ENCODE measurements at places on chromosomes 16 and 17. TPM values are rescaled to one million over a fixed set of nuclear protein-coding genes. Genes with fewer than 3 reads are reported as not detected.

The STX8 gene
- total RNA-seq = 69.5 TPM

The PLA2G10 gene
- not detected for total RNA-seq

The NXN gene
- total RNA-seq = 25.2 TPM

The TSPAN10 gene
- 1.3 TPM for total RNA-seq

The MIF4GD gene
- 8.3 TPM for total RNA-seq

The ELMO3 gene
- total RNA-seq = 0.62 TPM

The CTNS gene
- 19.4 TPM for total RNA-seq

The SGCA gene
- 1.9 TPM for total RNA-seq

The FASN gene
- 261 TPM for total RNA-seq

The KRTAP3-1 gene
- total RNA-seq = not detected

The CFDP1 gene
- total RNA-seq = 59.5 TPM

The NLRC3 gene
- under 0.01 TPM for total RNA-seq

The DCTPP1 gene
- 25.0 TPM for total RNA-seq

The KRT33A gene
- total RNA-seq = not detected

The GNGT2 gene
- not detected for total RNA-seq

The TBC1D10B gene
- total RNA-seq = 34.7 TPM

The KRTAP2-1 gene
- total RNA-seq = not detected

The PPY gene
- not detected for total RNA-seq

The HNF1B gene
- total RNA-seq = not detected

The UBALD1 gene
- 11.0 TPM for total RNA-seq

The OTOP2 gene
- total RNA-seq = not detected

The TOX3 gene
- not detected for total RNA-seq

The TBX6 gene
- total RNA-seq = 0.11 TPM

The SLC6A2 gene
- not detected for total RNA-seq

Measured in uterine smooth muscle cell (primary cell).